Stimulated activated CD4-positive, alpha-beta T cell treated with anti-CD3 and anti-CD28 coated beads, Interleukin-4, amount 100 ng/mL, for 4 hours (primary cell): ENCODE measurements at places on chromosomes 13 and 19.

GRCh38 chr13:80655778-80656511 lies 315.0 kb upstream of the SPRY2 start:
- no peak for DNase-seq

DNA sequence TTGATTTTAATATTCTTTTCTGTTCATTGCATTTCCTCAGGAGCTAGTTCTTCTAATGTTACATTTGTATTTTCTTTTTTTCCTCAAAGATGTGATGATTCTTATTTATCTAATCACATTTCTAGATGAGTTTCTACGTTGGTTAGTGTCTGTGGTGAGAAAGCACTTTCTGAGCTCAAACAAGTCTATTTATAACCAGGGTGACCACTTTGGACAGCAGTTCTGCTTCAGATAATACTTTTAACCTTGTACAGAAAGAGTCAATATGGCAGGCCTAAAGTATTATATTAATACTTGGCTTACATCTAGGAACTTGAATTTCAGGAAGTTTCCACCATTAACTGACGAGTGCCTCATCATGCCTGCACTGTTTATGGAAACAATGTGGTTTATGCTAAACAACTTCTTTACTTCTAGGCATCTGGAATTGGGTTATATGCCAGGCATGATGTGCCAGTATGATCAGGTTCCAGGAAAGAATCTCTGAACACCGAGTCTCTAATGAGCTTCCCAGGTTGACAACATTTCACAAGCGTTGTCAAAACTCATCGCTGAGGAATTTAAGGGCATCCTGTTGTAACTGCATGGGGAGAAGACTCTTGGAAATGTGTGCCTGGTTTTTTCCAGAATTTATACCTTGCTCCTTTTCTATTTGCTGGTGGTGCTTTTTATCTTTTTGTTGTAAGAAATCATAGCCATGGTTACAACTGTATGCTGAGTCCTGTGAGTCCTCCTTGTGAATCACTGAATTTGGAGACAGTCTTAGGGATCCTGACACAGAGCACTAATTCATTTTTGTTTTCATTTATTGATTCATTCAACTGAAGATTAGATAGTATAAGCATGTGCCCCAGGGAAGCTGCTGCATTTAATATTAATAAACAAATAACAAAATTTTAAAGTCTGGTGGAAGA lies 344.4 kb upstream of the PCDH9 start:
- no peak for DNase-seq

DNA sequence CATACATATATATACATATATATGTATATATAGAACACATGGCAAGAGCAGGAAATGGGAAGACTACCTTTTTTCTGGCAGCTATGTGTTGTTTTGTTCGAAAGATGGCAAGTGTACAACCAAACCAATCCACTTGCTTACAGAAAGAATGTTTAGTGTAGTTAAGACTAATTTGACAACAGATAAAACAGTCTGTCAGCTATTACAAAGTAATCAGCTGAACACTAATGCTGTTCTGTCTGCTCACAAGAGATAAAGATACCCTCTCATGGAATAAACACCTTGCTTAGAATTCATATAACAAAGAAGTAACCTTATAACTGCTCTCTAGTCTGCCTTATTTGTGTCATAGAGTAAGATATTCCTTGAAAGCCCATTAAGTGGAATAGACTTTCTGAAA lies 858 bp upstream of the KCNRG start:
- DNase-seq, result no peak

DNA sequence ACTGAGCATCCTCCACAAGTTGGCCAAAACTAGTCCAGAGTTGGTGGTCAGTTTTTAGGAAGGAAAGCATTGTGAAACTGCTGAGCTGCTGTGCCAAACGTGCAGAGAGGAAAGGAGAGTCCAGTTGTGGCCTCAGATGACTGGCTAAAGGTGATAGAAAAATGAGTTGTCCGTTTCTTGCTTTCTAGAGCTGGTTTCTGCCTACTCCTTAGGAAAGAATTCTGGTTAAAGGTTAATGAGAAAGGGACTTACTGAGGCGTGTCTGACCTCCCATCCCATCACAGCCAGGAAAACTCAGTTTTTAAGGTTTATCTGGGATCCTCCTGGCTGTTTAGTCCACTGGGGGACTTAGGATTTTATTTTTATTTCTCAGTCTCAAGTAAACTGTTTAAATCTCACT lies 1186.3 kb downstream of the UQCRFS1 start:
- no peak for DNase-seq

- no peak for DNase-seq
Observed at GRCh38 chr13:71285700-71286099, 581.3 kb downstream of the DACH1 start.

DNA sequence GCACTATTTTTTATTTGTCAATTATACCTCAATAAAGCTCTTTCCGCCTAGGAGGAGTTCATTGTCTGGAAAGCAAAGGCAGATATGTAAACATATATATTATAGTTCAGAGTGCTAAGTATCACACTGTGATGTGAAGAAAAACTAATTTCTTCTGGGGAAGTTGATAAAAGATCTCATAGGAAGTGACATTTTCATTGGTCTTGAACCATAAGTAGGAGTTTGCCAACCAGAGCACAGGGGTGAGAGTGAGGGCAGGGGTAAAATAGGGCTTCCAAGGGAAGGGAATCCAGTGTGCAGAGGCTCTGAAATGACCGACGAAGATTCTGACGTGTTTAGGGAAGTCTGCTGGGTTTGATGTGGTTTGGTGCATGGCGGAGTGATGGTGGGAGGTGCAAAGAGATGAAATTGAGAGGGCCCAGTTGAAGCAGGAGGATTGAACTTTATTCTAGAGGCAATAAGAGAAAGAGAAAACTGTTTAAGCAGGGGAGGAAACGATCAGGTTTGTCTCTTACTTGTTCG lies 780 bp upstream of the GTF2F2 start:
- peak; percentile 33 for DNase-seq

DNA sequence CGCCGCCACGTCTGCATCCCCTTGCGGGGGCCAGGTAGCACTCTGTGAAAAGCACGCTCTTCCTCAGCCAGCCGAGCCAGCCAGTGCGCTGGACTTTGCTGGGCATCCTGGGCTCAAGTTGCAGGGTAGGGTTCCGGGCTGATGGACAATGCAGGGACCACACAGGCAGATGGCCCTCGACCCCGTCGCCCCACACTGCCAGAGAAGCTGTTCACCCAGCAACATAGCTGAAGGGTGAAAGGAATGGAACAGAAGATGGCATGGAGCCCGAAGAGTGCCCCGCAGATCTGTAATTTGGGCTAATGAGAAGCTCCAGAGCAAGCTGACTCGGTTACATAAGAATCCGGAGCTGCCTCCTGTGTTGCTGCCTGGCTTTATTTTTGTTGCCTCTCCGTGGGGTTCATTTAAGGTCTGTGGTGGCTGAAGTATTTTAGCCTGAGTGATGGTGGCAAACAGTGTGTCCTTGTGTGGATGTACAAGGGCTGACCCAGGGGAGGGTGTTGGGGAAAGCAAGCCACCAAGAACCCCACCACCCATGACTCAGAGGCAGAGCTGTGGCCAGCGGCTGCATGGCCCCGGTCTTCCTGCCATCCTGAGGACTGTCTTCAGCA lies 105.8 kb downstream of the SOX1 start:
- DNase-seq, result no peak

GRCh38 chr19:48683349-48683748 lies 10.5 kb upstream of the NTN5 start:
- peak; percentile 23 for DNase-seq

GRCh38 chr13:112838842-112839117 lies 130.2 kb upstream of the MCF2L start:
- no peak for DNase-seq
